ENCODE measurements at places on chromosomes 2 and 18.

DNA sequence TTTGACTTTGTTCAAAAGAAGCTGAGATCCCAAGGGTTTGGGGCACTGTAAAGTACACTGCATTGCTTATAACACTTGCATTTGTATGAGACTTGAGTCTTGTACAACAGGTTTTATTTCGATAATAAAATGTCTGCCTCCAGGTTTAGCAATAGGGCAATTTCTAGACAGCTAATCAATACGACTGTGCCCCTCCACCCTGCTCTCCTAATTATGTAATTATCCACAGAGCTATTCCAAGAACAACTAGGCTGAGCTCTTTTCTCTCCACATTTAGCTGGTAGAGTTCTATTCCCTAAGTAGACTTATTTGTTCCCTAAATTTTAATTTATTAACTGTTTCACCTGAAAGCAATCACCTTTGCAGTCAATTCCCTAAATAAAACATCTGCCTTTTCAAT, 52.9 kb upstream of the LINC00305 start:
- DNase-seq: no peak

DNA sequence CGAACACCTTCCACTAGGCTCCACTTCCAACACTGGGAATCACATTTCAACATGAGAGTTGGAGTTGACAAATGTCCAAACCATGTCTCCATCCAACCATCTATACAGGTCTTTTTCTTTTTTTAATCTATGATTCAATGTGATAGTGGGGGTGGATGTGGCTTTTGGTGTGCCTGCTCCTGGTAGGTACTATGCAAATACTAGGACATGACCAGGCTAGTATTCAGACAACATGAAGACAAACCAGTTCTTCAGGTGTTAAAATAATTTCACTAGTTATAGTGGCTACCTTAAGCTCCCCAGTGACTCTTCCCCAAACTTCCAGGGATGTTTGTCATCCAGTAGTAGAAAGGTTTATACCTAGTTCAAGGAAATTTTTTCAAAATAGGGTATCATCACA, 387.5 kb downstream of the CDH2 start:
- DNase-seq: no peak

GRCh38 chr18:4455113-4455811, at the start of gene DLGAP1:
Gene DLGAP1, minus strand, starts transcription at chr18:4455307.
- DNase-seq: no peak

GRCh38 chr2:177622521-177622920, 229.9 kb downstream of the AGPS start:
- no peak for DNase-seq

DNA sequence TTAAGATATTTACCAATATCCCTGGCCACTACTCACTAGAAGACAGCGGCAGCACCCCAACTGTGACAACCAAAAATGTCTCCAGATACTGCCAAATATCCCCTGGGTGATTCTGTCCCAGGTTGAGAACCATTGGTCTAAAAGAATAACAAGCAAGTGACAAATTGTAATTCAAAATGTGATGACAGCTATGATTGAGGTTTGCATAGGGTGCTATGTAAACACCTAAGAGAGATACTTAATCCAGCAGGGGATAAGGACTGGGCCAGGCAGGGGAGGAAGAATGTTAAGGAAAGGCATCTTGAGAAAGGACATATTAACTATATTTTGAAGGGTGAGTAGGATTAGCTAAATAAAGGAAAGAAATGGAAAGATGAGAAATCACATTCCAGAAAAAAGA, 38.0 kb upstream of the ENOSF1 start:
- DNase-seq: no peak

GRCh38 chr2:64787698-64788097, 134.0 kb upstream of the SERTAD2 start:
- DNase-seq: no peak

DNA sequence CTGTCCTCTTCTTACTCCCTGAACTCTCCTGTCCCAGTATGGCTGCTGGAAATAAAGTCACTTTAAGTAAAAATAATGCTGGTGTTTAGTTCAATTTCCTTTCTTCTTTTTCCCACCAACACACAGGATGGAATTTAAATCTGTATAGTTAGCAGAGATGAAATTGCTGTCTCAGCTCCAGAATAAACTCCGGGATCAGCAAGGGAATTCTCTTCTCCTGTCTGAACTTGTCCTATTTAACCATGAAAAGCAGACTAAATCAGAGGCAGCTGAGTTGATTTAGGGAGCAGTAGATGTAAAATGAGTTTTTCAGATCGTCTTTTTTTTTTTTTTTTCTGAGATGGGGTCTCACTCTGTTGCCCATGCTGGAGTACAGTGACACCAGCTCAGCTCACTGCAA, 25.9 kb downstream of the TTLL4 start:
- no peak for DNase-seq

GRCh38 chr2:111116843-111117597, 3.7 kb upstream of the BCL2L11 start:
- peak; percentile 83 for DNase-seq

DNA sequence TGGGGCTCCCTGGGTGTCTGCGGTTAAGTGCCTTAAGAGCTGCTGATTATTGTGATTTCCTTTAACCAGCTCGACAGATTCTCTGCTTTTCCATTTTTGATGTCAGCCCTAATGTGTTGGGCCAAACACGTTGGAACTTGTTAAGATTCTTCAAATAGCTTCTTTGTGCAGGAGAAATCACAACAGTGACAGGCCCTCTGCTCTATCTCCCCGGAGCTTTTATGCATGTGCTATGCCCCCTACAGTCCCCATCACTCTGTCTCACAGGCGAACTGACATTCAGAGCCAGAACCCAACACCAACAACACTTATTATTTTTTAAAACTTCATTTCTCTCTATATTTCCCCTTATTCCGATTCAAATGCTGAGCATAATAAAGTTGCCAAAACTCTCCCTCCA, 371.7 kb upstream of the CELF4 start:
- DNase-seq: no peak

DNA sequence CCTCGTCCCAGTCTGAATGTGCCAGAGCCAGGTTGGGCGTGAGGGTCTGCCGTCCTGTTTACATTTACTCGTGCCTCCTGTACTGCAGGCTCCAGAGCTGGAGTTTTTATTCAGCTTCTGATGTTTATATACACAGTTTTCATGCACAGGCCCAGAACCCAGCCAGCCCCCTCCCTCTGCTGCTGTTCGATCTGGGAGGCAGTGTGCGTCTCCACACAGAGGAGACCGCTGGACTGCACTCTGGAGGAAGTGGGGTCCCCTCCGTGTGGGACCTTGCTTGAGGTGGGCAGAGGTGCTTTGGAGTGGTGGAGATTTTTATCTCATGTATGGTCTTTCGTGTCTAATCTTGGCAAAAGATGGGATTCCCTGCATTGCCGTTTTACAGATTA, 90.6 kb downstream of the GLI2 start:
- no peak for DNase-seq

DNA sequence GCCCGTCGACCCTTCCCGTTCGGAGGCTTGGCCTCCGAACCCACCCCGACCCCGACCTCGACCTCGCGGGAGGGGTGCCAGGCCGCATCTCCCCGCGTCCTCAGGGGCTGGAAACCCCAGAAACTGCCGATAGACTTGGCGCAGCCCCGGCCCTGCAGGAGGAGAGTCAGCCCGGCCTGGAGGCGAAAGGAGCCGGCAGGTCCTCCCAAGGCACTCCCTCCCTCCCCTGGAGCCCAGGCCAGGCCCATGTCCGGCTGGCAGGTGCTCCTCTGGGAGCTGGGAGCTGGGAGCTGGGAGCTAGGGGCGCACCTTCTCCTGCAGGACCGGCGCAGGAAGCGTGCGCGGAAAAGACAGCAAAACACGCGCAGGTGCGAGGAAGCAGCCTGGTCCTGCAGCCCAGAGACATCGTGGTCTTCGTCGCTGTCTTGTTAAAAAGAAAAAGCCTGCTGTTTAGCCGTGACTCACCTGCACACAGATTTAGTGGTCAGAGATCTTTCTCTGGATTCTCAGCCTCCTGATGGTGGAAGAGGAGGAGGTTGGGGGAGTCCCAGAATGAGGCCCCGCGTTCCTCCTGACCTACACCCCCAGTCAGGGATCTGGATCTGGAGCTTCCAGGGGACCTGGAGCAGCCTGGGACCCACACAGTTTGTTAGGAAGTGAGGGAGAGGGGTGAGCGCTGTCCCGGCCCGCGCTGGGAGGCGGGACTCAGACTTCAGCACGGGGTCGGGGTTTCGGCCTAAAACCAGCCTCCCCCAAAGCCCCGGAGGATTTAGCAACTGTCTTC, 660 bp upstream of the MBP start:
- DNase-seq: no peak

- peak; percentile 81 for DNase-seq
These were observed 20.4 kb downstream of the TMSB10 start for GRCh38 chr2:84925724-84926376.

DNA sequence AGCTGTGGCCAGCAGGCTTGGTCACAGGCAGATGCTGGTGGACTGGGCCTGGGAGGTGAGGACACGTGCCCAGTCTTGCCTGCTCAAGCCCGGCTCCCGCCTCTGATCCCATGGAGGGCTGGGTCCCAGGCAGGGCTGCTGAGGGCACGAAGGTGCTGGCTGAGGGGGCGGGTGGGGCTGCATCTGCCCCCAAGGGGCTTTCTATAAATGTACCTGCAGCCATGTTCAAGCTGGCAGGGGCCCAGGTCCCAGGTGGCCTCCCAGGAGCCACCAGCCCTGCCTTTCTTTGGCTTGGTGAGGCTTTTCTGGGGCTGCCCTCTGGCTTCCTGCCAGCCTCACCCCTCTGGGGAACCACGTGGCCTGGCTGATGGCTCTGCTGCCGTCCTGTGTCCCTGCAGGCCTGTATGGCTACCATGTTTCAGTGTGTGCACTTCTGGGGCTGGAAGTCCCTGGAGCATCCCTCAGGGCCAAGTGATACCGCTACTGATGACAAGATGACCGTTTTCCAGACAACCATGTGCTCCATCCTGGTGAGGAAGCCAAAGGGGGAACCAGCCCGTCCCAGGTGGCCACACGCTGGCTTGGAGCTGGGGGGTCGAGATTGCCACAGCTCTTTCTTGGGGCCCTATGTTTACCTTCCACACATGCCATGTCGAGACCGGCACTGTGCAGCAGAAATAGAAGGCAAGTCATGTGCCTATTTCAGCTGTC, 23.2 kb downstream of the HJURP start:
- DNase-seq: peak; percentile 21

DNA sequence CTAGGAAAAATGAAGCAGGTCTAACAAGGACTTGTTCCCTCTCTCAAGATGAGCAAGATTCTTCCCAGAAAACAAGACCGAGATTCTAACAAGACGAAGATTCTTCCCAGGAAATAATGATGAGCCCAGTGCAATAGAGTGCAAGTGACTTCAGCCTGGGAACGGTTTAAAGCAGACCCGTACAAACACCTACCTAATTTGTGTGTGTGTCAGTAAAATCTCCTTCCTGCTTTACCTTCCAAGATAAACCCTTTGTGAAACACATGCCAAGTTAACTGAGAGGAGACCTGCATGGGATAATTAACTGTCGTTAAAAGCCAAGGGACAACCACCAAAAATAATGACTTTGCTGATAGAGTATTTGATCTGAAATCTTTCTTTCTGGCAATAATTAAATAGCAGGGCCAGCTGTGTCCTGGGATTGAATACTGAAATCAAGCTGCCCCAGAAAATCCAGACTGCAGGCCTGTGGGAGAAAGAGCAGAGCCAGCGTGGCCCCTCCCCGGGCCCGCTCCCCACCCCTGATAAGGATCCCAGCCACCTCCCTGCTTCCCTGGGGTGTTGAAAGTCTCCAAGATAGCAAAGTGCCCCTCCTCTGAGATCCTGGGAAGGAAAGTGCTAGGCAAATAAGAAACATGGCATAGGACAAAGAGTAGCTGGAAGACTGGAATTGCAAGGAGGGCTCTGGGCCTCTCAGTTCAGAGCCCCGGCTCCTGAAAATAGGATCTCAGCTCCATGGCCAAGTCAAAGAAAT, 145.5 kb downstream of the CYP26B1 start:
- DNase-seq: no peak

- DNase-seq: no peak
These were observed 522.5 kb upstream of the ID2 start for GRCh38 chr2:8159211-8159965.

DNA sequence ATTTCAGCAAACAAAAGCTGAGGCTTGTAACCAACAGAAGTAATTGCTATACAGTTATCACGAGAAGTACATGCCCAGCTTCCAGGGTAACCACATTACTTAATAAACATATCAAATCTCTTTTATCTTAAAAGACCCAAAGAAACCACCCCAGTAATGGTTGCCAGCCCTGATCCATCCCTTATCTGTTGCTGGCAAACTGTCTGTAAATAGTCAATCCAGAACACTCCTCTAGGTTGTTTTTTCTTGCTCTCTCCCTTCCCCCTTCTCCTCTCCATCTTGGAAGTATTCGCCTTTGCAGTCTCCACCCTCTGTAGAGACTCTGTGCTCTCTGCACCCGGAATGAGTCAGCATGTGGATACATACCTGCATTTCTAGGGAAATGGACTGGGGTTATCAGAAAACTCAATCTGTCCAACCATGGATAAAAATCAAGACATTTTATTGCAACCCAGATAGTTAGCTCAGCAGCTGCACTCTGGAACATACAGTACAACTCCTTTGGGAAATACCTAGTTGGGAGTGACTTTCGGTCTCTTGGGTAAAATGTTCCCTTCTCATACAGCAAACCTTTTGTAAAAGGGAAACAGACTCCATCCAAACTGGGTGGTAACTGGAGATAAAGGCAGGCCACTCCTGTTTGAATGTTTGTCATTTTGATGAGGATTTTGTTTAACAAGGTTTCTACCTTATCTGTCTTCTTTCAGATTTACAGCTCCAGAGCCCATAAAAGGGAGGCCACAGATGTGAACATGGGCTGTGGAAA, 123.5 kb upstream of the FOSL2 start:
- DNase-seq: no peak

- DNase-seq: no peak
These were observed 29.5 kb upstream of the RBMS1 start for GRCh38 chr2:160522951-160523710.
